ENCODE measurements at places on chromosomes 7 and 10.

DNA sequence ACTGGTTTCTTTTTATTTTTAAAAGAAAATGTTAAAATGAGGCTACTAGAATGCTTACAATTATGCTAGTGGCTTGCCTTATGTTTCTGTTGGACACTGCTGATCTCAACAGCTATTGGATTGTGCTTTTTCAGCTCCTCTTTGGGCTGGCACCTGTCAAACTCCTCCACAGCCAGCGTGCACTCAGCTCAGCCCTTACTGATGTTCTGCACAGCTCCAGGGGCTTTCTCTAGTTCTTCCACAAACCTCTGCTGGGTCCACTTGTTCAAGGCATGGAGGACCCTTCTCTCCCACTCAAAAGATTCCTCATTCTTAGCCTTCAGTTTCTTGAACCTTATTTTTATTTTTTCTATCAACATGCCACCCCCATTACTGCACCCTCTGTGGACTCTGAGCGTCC, 96.0 kb downstream of the VIPR2 start:
- no peak for ATAC-seq

GRCh38 chr10:122455376-122456079, 1.1 kb downstream of the ARMS2 start:
- no peak for ATAC-seq

- peak; percentile 73 for ATAC-seq
These were observed 163.7 kb downstream of the WNT2 start for GRCh38 chr7:117158941-117159697.

- ATAC-seq, result no peak
These were observed 470.7 kb upstream of the KLF6 start for GRCh38 chr10:4255751-4256150.

GRCh38 chr10:21022821-21023220, 125.7 kb upstream of the NEBL start:
- ATAC-seq, result no peak

GRCh38 chr10:103645141-103646054, 151.9 kb downstream of the NEURL1 start:
- peak; percentile 89 for ATAC-seq

GRCh38 chr10:77603534-77603927, 34.1 kb downstream of the KCNMA1 start:
- no peak for ATAC-seq

- ATAC-seq, result no peak
These were observed 97.2 kb downstream of the PODXL start for GRCh38 chr7:131459256-131459655.

DNA sequence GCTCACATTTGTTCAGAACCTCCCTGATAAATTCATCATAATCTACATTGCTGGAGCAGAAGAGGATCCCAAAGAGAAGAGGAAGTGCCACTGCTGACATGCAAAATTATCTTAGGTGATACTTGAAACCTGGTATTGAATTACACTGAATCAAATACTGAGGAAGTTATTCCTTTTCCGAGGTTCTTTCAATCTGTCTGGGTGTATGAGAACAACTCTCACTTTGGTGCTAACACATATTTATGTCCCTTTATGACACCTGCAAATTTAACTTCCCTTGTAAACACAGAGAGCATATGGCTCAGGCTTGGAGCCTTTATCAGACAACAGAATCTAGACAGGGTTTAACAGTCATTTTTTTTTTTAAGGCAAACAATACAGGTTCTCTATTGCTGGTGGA, 131.4 kb downstream of the SRPK2 start:
- ATAC-seq, result peak; percentile 78

DNA sequence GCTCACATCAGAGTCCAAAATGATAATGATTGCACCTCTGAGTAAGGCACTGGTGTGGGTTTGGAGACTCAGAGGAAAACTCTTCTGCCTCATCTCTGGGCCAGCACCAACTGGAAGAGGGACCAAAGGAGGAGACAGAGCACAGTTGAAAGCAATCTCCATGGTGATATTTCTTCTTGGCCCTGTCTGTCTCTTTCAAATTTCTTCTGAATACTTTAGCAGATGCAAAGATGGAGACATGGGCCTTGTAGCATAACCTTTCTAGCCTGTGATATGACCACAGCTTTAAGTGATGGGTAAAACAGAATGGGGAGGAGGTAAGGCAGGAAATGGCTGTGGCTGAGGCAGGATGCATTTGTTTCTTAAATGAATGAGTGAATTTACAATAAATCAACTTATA, 12.2 kb upstream of the GIMAP7 start:
- ATAC-seq, result no peak

- ATAC-seq, result no peak
These were observed 109.1 kb upstream of the TNRC18 start for GRCh38 chr7:5532536-5533335.

GRCh38 chr7:141641876-141642275, 60.1 kb downstream of the DENND11 start:
- ATAC-seq, result no peak

DNA sequence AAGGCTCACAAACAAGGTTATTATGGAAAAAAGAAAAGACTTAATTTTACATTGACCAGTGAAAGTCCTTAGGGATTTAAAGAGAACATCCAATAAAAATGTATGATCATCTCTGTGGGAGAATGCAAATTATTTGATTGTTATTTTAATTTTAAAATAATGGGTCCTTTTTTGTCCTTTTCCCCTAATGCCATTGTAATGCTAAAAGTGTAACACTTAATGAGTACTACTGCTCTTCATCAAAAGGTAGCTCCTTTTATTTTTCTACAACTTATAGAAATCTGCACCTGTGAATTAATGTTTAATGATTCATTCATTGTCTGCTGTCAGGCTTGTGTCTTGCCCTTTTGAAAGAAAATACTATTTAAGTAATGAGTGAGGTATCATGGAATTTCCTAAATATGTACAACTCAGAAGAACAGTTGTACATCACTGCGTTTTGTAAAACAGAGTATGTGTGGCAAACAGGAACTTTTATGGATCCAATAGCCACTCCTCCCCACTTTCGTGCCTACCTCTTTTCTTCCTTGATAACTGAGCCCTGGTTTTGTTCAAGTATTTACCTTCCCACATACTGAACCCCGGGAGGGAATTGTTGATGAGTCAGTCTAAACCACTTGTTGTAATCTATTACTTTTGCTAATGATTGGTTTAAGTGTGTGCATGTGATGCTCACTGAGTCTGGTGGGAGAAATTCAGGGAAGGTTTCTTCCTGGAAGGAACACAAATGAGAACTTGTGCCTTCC, 19.9 kb upstream of the TRUB1 start:
- ATAC-seq, result no peak

- ATAC-seq, result no peak
These were observed 46.2 kb downstream of the CCDC71L start for GRCh38 chr7:106614751-106615150.

DNA sequence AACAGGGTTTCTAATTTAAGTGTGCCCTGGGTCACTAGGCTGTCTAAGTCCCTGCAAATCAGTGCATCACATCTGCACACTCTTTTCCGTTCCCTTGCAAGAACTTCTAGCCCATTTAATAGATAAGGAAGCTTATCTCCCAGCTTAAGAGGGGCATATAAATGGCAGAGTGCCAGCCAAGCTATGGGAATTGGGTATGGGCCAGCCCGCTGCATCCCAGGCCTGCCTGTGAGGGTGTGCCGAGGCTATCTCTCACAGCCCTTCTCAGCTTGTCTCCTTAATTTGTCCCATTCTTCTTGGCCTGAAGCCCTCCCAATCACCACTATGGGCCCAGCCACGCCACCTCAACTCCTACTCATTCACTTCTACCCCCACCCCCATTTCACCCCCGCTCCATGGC, 14.7 kb downstream of the AQP1 start:
- no peak for ATAC-seq

DNA sequence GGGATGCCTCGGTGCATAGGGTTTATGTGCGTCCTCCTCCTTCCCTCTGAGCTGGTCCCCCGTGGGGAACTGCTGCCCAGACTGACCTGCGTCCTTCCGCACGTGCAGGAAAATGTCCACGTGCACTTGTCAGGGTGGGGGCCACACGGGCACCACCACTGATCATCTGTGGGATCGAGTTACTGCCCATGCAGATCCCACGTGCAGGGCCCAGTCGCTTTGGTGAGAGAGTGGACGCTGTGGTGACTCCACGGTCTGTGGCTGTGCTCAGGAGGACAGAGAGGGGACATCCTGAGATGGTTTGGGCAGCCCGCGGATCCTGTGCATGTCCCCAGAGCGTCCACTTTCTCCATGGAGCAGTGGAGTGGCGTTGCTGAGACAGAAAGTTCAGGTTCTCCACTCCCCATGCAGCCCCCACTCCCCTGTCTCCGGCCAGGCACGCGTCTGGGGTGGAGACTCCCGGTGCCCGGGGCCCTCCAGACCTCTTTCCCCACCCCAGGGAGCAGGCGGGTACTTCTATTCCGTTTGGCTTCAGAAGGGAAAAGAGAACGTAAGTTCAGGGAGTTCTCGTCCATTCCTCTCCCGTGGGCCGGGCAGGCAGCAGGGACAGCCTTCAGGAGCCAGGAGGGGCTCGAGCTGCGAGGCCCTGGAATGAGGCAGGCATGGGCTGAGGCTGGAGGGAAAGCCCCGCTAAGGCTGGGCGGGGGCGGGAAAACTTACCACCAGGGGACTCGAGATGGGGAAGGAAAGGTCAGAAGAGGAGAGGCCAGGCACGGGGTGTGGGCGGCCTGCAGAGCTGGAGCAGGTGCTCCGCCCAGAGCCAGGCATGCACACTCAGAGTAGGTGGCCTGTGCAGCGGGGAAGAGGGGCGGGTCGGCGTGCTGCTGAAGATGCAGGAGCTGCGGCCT, 59.9 kb downstream of the EGFR start:
- ATAC-seq, result no peak

GRCh38 chr7:32477649-32477980, 12.6 kb downstream of the LSM5 start:
- ATAC-seq, result no peak

- no peak for ATAC-seq
These were observed 603.6 kb upstream of the MGMT start for GRCh38 chr10:128863411-128863810.

DNA sequence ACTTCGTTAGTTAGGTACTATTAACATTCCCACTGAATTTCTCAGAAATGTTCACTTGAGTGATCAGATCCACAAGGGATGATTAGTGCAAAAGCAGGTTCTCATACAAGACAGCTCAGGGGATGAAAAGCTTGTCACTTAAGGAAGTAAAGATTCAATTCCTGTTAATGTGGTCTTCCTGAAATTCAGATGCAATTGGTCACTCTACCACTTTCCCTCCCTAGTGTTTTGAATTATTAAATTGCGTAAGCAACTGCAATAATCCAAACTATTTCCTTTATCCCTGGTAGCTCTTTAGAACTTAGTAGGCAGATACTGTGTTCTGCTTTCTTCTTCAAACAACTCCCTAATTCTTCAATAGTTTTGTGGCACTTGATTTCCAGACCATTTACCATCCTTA, 121.4 kb downstream of the MAGI2 start:
- ATAC-seq, result no peak

- ATAC-seq, result no peak
These were observed 136.2 kb downstream of the VIPR2 start for GRCh38 chr7:159008417-159008816.

DNA sequence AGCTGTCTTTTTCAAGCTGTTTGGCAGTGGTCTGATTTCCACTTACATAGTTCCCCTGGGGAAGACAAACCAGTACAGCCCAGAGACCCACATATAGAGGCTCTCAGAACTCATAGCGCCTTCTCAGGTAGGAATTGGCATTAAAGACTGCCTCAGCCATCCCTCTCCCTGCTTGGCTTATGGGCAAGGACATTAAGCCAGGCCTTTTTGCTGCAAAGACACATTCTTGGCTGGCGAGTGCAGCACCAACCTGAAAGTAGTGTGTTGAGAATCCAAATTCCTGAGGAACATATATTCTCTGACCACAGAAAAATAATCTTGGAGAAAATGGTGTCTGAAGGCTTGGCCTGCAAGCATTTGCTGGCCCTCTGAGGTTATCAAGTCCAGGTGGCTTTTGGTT, 39.2 kb upstream of the HPS1 start:
- ATAC-seq, result no peak

DNA sequence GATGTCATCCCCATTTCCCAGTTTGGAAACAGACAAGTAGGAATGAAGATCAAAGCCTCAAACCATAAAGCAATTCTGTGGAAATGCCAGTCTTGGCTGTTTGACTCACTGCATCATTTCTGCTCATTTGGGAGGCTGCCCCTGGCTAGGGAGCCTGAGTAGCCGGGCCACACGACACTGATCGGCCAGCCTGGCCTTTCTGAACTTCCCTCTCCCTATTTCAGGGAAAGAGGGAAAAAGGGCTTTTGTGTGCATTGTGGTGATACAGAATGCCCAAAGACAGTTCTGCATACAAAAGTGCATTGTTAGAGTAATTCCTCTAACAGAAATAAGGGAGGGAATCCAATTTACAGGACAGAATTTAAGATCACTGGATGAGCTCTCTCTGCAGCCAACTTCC, 41.7 kb upstream of the OPALIN start:
- no peak for ATAC-seq

- ATAC-seq, result no peak
These were observed 8.6 kb downstream of the ZCCHC24 start for GRCh38 chr10:79436850-79437103.

DNA sequence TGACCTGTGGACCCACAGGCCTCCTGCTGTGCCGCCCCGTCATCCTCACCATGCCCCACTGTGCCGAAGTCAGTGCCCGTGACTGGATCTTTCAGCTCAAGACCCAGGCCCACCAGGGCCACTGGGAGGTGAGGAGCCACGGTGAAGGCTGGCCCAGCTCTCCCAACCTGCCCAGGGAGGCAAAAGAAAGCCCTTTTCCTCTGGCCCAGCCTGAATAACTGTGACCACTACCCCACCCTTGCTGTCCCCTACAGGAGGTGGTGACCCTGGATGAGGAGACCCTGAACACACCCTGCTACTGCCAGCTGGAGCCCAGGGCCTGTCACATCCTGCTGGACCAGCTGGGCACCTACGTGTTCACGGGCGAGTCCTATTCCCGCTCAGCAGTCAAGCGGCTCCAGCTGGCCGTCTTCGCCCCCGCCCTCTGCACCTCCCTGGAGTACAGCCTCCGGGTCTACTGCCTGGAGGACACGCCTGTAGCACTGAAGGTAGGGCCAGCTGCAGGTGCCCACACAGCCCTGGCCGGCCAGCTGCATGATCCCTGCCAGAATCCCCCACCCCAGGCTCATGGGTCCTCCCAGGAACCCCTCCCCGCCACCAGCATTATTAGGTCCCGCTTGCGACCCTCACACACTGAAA, 25.5 kb upstream of the SLC29A3 start:
- no peak for ATAC-seq

DNA sequence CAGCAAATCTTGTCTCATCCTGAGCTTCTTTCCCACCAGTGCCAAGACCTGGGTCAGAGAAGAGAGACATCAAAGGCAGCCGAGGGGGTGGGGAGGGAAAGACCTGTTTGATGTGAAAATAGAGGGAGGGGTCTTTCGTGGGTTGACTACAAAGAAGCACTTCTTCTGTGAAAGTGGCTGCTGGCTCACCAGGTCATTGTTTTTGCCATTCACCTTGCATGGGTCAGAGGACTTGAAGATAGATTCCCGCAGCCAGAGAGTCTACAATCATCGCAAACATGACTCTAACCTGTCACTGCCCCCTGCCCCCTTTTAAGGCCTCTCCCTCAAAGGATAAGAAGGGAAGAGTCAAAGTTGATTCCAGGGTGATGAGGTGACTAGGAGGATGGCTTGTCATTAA, 166.1 kb upstream of the BMPER start:
- ATAC-seq, result no peak

GRCh38 chr10:21969326-21970287, 33.9 kb downstream of the DNAJC1 start:
- no peak for ATAC-seq

GRCh38 chr10:43040482-43041256, 36.2 kb upstream of the RET start:
- no peak for ATAC-seq

GRCh38 chr7:14069961-14070360, 80.5 kb upstream of the ETV1 start:
- ATAC-seq, result no peak

GRCh38 chr10:112938808-112939482, 11.1 kb upstream of the TCF7L2 start:
- ATAC-seq, result no peak

Data from SK-N-SH treated with all-trans-retinoic acid at 6 μM for 48 hours (cell line).